ENCODE measurements at places on chromosomes 12 and 14. TPM values are rescaled to one million over a fixed set of nuclear protein-coding genes. Genes with fewer than 3 reads are reported as not detected.

The RNF31 gene
- total RNA-seq = 31.7 TPM

The RASSF3 gene
- 60.9 TPM for total RNA-seq

The TCL1B gene
- total RNA-seq = 0.28 TPM

- H3K27me3 ChIP-seq = peaks cover 27% of the 10 kb centered on the region
- DNase-seq = peak; percentile 82
- peaks cover 13% of the 10 kb centered on the region for H3K4me1 ChIP-seq
- H3K36me3 ChIP-seq = no peaks in the 10 kb centered on the region
- peak overlapping the region; percentile 25 for H3K4me3 ChIP-seq
Measured at GRCh38 chr14:85531587-85532373, 1.8 kb downstream of the FLRT2 start.

DNA sequence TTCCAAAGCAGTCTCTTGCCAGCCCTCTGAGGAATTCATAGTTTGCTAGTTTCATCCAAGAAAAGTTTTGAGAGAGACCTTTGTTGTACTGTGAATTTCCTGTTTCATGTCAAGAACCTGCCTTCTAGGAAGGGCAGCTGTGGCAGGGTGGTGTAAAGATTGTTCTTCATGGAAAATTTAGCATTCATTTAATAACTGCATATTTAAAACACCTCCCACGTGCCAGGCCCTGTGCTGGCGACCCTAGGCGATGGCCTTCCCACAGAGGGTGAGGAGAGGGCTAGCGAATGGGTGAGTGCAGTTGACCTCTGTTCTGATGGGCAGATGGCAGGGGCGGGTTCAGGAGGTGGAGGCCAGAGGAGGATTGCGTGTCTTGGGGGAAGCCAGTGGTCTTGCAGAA is 43.2 kb downstream of the MLXIP start:
- no peak for DNase-seq
- peaks cover 6% of the 10 kb centered on the region for H3K4me1 ChIP-seq
- H3K4me3 ChIP-seq = no peak overlapping the region
- H3K27ac ChIP-seq = peak overlapping the region; percentile 26
- no peaks in the 10 kb centered on the region for H3K27me3 ChIP-seq
- peaks cover 4% of the 10 kb centered on the region for H3K36me3 ChIP-seq

GRCh38 chr14:53646925-53647324 is 309.7 kb downstream of the BMP4 start:
- no peaks in the 10 kb centered on the region for H3K4me1 ChIP-seq
- DNase-seq = no peak
- no peaks in the 10 kb centered on the region for H3K27me3 ChIP-seq
- H3K27ac ChIP-seq = no peak overlapping the region
- no peaks in the 10 kb centered on the region for H3K36me3 ChIP-seq

GRCh38 chr12:54368025-54368708 is 3.9 kb upstream of the GPR84 start:
- no peak for DNase-seq
- no peaks in the 10 kb centered on the region for H3K27me3 ChIP-seq
- H3K27ac ChIP-seq = no peak overlapping the region
- no peak overlapping the region for H3K4me3 ChIP-seq
- peaks cover 15% of the 10 kb centered on the region for H3K4me1 ChIP-seq

DNA sequence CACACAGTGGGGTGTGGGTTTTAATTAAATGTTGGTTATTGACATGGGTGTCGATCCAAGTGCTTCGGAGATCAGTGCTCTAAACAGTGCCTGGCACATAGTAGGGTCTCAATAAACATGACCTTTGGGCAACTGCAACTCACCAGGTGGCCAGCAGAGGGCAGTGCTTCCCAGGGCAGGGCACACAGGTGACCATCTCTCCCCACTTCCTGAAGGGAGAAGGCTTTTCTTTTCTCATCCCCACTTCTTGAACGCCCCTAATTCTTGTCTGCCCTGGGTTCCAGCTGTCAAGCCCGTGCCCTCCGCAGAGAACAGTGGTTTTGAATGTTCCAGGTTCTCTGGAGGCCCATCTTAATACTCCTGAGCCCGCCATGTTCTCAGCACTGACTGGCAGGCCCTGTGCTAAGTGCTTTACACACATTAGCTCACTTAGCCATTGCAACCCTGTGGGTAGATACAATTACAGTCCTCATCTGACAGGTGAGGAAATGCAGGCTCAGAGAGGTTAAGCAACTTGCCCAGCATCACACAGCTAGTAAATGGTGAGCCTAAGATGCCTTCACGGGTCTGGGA is 16.3 kb downstream of the RAPGEF3 start:
- H3K27ac ChIP-seq = no peak overlapping the region
- H3K36me3 ChIP-seq = no peaks in the 10 kb centered on the region
- no peak for DNase-seq
- H3K27me3 ChIP-seq = no peaks in the 10 kb centered on the region
- H3K4me3 ChIP-seq = no peak overlapping the region

DNA sequence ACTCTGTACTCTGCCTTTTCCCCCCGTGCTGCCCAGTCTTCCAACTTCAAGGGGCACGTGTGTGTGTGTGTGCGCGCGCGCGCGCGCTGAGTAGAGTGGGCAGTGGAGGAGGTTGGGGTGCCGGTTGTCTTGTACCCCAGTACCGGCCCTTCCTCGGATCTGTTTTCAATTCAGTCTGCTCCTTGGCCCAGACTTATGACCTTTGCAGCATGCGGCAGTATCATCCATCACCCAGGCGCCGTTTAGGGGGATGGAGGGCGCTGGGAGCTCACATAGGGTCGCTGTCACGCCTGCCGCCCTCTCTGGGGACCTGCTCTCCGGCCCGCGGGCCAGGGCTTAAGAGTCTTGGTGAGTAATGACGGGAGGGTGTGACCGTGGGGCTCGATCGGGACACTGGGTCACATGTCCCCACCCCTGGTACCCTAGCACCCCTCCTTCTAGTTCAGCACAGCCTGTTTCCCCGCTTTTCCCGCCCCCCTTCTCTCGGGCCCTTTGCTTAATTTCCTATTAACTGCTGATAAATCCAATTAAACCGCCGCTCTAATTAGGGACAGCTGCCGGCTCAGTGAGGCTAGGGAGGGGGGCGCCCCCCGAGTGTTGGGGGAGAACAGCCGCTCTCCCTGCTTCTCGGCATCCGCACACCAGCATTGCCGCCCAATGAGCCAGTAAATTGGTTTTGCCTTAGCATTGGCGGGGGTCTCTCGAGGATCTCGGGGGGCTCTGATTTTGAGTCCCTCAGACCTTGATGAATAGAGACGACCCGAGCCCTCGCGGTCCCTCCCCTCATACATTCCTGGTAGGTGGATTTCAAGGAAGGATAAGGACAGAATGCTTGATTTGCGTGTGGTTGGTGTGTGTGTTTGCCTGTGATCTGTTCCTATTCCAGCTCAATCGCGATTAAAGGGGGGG is 9.3 kb downstream of the STAC3 start:
- no peak overlapping the region for H3K27ac ChIP-seq
- peaks cover 12% of the 10 kb centered on the region for H3K4me1 ChIP-seq
- no peak for DNase-seq
- no peaks in the 10 kb centered on the region for H3K27me3 ChIP-seq

DNA sequence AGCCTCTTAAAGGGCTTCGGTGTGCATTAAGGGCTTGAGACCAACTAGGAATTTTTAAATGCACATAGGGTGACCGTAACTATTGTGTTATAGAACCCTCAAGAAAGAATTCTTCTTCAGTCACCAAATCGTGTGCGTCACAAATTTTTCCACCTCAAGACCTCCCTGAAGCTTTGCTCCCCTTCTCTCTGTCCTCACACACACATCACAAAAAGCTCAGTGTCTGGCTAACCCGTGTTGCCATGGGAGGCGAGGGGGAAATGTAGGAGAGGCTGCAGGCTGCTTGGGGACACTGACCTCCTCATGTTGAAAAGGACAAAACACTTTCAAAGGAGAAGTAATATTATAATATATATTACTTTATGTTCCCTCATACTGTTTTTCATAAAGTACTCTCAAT is 10.6 kb downstream of the SSPN start:
- H3K4me1 ChIP-seq = peaks cover 15% of the 10 kb centered on the region
- no peaks in the 10 kb centered on the region for H3K36me3 ChIP-seq
- DNase-seq = no peak
- no peak overlapping the region for H3K4me3 ChIP-seq
- no peak overlapping the region for H3K27ac ChIP-seq

GRCh38 chr14:69931960-69932359 is 52.7 kb downstream of the SMOC1 start:
- DNase-seq = no peak
- no peaks in the 10 kb centered on the region for H3K36me3 ChIP-seq
- no peak overlapping the region for H3K27ac ChIP-seq
- H3K27me3 ChIP-seq = no peaks in the 10 kb centered on the region
- no peaks in the 10 kb centered on the region for H3K4me1 ChIP-seq
- H3K4me3 ChIP-seq = no peak overlapping the region

DNA sequence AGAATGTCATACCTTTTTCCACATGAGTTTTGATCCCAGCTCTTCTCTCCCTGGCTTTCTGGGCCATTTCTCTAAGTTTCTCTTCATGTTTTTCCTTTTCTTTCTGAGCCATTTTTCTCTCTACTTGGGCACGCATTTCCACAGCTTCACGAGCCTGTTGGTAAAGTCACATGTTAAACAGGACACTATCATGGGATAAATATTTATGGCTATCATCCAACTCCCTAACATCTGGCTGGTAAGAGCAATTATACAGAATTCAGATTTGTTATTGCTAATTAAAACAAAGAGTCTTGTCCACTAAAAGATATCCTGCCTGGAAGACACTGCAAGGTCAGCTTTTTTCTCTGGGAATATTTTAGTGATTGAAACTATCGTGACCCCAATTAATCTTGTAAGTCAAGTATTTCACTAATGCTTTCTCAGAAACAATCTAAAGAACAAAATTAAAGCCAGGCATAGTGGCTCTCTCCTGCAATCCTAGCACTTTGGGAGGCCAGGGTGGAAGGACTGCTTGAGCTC is 23.1 kb downstream of the SLIRP start:
- peaks cover 46% of the 10 kb centered on the region for H3K36me3 ChIP-seq
- no peak overlapping the region for H3K27ac ChIP-seq
- H3K27me3 ChIP-seq = no peaks in the 10 kb centered on the region
- no peak overlapping the region for H3K4me3 ChIP-seq
- no peak for DNase-seq

GRCh38 chr12:27779416-27779919 is 565 bp upstream of the KLHL42 start:
- H3K4me1 ChIP-seq = peaks cover 33% of the 10 kb centered on the region
- no peaks in the 10 kb centered on the region for H3K27me3 ChIP-seq
- peak overlapping the region; percentile 77 for H3K4me3 ChIP-seq
- no peaks in the 10 kb centered on the region for H3K36me3 ChIP-seq
- DNase-seq = peak; percentile 66

DNA sequence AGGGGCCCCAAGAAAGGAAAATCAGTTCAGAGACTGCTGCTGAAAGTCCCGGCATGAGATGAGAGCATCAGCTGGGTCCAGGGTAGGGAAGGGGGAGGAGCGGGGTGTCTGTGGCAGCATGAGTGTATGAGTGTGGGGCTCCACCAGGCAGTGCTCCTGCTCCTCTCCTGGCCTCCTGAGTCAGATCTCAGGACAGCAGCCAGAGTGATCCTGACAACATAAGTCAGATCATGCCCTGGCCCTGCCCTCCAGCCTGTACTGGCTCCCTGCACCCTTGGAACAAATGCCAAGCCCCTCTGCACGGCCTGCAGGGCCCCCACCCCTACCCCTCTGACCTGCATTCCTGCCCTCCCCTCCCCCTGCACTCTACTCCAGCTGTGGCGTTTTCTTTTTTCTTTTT is 24.2 kb upstream of the LRP1-AS start:
- H3K4me1 ChIP-seq = peaks cover 7% of the 10 kb centered on the region
- peaks cover 58% of the 10 kb centered on the region for H3K36me3 ChIP-seq
- H3K4me3 ChIP-seq = no peak overlapping the region
- H3K27ac ChIP-seq = no peak overlapping the region

DNA sequence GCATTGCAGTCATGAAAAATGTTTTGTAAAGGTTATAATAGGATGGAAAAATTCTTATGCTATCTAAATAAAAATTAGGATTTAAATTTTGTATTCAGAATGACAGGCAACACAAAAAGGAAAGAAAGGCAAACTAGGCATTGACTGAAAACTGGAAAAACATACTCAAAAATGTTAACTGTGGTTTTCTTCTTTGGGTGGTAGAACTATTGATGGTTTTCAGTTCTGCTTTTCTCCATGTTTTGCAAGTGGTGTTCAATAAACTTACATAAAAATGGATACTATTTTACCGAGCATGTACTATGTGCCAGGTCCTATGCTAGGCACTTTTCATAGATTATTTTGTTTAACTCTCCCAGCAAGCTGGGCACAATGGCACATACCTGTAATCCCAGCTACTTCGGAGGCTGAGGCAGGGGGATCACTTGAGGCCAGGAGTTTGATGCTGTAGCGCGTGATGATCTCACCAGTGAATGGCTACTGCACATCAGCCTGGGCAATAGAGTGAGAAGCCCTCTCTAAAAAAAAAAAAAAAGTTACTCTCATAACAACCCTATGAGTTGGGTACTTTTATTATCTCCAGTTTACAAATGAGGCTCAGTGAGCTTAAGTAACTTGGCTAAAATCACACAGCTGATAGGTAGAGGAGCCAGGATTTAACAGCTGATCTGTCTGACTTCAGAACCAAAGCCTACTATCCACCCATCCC is 26.3 kb upstream of the TCP11L2 start:
- no peak overlapping the region for H3K27ac ChIP-seq
- no peaks in the 10 kb centered on the region for H3K36me3 ChIP-seq
- DNase-seq = no peak

GRCh38 chr12:58884916-58885315 is 35.4 kb downstream of the LRIG3 start:
- no peak for DNase-seq
- no peak overlapping the region for H3K4me3 ChIP-seq
- peaks cover 17% of the 10 kb centered on the region for H3K4me1 ChIP-seq
- H3K27ac ChIP-seq = no peak overlapping the region
- peaks cover 60% of the 10 kb centered on the region for H3K36me3 ChIP-seq

GRCh38 chr14:68679301-68679700 is 113.6 kb downstream of the ZFP36L1 start:
- peaks cover 40% of the 10 kb centered on the region for H3K4me1 ChIP-seq
- H3K4me3 ChIP-seq = no peak overlapping the region
- DNase-seq = no peak

DNA sequence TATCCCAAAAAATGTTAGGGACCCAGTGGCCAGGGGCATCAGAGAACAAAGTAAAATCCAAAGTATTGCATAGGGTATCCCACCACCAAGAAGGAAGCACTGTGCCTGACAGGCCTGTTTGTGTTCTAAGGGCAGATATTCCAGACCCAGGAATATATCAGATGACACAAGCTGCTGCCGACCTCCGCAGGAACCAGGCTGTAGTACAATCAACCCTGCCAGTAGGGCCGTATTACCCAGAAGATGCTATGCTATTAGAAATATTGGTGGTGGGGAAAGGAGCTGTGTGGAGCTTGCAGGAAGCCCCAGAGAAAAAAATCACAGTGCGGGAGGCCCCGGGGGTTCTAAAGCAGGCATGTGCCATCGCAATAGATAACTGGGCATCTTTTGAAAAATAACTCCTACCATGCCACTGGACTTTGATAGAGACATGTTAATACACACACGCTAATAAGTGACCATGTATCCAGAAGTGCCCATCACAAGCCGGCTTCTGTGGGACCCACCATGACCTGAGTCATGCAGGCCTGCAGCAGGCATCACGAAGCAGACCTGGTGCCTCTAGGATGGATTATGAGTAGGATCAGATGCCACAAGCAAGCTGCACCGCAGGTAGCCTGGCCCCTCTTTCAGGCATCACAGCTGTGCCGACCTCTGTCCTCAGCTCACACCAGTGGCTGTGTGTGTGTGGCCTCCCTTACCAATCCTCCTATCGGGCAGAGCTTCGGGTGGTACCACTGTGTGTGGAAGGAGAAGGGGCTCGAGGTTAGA is 242.7 kb downstream of the BCL11B start:
- H3K4me1 ChIP-seq = no peaks in the 10 kb centered on the region
- peak; percentile 9 for DNase-seq
- no peak overlapping the region for H3K4me3 ChIP-seq
- H3K27ac ChIP-seq = no peak overlapping the region
- H3K36me3 ChIP-seq = no peaks in the 10 kb centered on the region
- no peaks in the 10 kb centered on the region for H3K27me3 ChIP-seq

Data from lung (tissue), 17 donors.